Activated T-cell treated with anti-CD3 and anti-CD28 coated beads, Interleukin-2, amount 50 U/mL, for 24 hours (primary cell): ENCODE measurements at places on chromosomes 4 and X.

- no peak for DNase-seq
Observed at GRCh38 chr4:33737726-33738125, 2506.6 kb downstream of the ARAP2 start.

DNA sequence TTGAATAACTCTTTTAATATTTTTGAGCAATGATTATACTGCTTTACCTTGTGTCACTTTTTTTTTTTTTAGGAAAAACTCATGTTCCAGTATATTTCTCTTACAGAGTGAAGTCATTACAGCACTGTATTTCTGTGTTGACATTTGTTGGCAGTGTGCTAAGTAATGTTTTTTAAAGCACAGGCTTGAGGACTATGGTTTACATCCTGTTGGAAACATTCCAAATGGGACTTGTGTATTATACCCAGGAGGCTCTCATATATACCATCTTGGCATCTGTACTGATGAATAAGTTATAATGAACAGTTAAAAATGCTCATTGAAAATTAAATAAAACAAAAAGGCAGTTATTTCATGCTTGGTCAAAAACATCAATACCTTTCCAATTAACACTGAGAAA lies 33.8 kb downstream of the CEP44 start:
- no peak for DNase-seq

- DNase-seq = no peak
Observed at GRCh38 chrX:42398967-42399631, 378.9 kb downstream of the PPP1R2C start.

DNA sequence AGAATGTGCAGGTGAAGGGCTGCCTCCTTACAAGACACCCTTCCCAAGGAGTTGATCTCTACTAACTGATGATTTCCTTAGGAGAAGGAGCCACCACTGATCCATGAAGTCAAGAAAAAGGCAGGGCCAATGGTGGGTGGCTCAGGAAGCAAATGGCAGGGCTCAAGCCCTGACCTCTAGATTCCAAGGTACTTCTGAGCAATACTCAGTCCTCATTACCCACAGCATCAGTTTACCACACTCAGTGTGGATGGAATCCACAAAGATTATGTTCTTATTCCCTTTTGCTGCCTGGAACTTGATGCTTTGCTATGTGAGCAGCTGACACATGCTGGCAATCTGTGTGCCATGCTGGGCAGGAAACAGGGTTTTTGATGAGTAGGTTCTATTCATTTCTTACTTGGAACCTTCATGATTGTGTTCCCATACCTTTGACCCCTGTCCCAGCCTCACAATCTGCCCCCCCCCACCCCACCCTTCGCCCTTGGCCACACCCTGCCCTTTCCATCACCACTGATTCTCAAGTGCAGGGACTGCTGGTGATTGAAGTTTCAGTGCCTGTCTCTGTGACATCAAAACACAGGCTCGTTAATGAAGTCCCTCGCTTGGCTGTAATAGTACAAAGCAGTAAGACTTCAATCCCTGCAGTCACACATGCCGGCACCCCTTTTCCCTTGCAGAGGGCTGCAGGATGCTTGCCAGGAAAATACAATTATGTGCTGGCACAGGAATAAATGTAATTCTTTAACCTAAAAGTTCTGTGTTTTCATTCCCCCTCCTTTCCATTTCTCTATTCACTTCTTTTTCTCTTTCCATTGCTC lies 135.6 kb upstream of the GPC4 start:
- DNase-seq = no peak
